ENCODE measurements at places on chromosomes 12 and 14. TPM values are rescaled to one million over a fixed set of nuclear protein-coding genes. Genes with fewer than 3 reads are reported as not detected.

The PIWIL1 gene
- total RNA-seq: not detected

The VTI1B gene
- 141 TPM for total RNA-seq

The PARPBP gene
- total RNA-seq: 0.47 TPM

The RASSF3 gene
- total RNA-seq: 154 TPM

The TAS2R9 gene
- total RNA-seq: not detected

The KLRD1 gene
- total RNA-seq: 2.7 TPM

The WDR89 gene
- total RNA-seq: 7.1 TPM

The TMPRSS12 gene
- total RNA-seq: not detected

The CEP290 gene
- total RNA-seq: 6.6 TPM

The TAS2R7 gene
- not detected for total RNA-seq

The ATL1 gene
- 1.7 TPM for total RNA-seq

The KRT6C gene
- total RNA-seq: not detected

The GPX2 gene
- total RNA-seq: not detected
